ENCODE measurements at places on chromosomes 1 and 21.
A peak's percentile ranks its signal among the peaks of the same experiment; 100 is the strongest.

DNA sequence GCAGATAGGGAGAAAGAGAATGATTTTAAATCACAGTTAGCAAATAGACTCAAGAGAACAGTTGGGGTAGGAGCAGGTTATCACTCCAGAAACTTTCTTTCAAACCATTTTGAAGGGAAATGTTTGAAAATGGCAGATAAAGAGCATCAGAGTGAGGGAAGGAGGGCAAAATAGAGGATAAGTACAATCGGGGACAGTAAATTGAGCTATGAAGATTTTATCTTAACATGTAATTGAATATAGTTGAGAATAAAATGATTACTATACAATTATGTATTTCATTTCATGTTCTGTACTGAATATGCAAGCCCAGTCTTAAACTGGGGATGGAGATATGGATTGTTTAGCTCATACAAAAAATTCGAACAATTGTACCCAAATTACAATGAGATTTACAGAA lies 54.0 kb downstream of the MAP10 start:
- no peak for DNase-seq

- peak; percentile 72 for DNase-seq
Observed at GRCh38 chr1:10530281-10530740, 55.6 kb downstream of the PEX14 start.

GRCh38 chr1:185965870-185966269 lies 231.7 kb downstream of the HMCN1 start:
- DNase-seq = no peak

DNA sequence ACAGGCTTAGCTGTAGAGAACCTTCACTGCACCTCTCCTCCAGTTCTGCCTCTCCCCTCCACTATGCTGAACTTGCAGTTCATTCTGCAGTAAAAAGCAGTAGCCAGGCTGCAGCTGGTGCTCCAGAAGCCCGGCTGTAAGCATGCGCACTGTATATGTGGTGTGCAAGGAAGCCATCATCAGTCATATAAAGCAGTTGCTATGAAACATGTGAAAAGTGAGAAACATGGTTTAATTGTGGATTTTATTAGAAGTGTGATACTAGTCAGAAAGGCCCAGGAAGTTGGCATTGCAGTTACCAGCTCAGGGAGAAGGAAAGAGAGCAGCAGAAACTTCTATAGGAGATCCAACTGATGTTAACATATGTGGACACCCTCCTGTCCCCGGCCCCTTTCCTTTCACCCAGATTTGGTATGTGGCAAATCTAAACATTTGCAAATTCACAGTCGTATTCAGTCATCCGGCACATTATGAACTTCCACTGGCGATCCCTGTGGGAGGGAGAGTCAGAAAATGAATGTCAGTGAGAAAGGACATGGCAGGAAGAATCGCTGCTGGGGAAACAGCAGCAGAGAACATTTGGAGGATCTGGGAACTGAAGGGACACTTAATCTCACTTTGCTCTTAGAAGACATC lies 32.8 kb downstream of the DPT start:
- DNase-seq = no peak

GRCh38 chr1:154935749-154936554 lies 567 bp downstream of the PMVK start:
- no peak for DNase-seq

GRCh38 chr1:224087286-224087794 lies 26.6 kb upstream of the FBXO28 start:
- DNase-seq = no peak

- no peak for DNase-seq
Observed at GRCh38 chr21:28719723-28720122, 273.0 kb downstream of the LTN1 start.

GRCh38 chr21:41837756-41838297 lies 41.3 kb downstream of the PRDM15 start:
- DNase-seq = no peak

GRCh38 chr21:42049578-42050430 lies 21.3 kb upstream of the UMODL1 start:
- no peak for DNase-seq

DNA sequence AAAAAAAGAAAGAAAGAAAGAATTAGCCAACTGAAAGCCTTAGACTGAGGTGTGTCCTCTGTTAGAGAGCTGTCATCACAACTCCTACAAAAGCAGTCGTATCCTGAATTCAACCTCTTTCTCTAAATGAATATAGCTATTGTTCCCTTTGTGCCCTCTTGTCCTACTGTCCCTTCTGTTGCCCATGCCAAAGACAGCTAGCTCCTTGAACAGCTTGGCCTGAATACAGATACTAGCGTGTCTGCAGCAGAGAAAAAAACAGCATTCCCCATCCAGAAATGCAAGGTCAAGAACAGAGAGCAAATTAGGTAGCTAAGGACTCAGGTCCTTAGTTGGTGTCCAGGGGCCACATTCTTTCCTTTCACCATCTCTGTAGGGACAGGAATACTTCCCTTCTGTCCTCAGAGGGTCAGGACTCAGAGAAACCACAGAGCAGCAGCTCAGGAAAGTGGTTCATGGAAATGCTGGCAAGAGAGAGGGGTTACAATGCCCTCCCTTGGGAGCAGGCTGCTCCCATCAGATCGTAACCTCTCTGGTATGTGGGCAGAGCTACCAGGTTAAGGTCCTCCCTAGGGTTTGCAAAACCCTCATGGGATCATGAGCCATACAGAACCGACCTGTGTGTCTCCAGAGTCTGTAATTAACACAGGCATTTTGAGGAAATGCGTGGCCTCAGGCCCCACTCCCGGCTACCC lies 1.8 kb upstream of the ZBTB48 start:
- no peak for DNase-seq

DNA sequence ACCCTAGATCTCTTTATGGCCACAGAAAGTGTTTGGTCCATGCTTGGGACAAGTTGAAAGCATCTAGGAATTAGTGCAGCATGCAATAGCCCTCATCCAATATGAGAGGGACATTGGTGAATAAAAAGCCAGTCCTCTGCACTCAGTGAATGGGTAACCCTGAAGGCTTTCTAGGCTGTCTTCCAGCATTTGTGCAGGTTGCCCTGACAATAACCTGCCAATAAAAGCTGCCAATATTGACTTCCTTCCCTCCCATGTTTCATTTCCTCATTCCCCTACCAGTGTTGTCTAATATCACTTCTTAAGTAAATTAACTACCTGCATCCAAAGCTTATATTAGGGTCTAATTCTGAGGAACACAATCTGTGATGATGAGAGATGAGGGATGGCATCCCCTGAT lies 563.6 kb upstream of the NEGR1 start:
- DNase-seq = no peak

DNA sequence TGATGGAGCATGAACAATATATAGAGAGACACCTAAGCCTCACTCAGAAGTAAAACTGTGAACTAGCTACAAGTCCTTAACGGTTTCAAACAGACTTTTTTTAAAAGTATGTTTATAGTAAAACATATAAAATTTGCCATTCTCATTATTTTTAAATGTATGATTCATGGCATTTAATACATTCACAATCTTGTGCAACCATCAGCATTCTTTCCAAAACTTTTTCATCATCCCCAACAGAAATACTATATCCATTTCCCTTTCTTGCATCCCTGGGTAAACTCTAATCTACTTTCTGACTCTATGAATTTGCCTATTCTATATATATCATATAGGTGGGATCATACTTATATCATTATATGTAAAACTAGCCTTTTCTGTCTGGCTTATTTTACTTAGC lies 25.5 kb downstream of the EVI5 start:
- no peak for DNase-seq

GRCh38 chr1:39926343-39926793 lies 24.7 kb upstream of the MYCL start:
- no peak for DNase-seq

DNA sequence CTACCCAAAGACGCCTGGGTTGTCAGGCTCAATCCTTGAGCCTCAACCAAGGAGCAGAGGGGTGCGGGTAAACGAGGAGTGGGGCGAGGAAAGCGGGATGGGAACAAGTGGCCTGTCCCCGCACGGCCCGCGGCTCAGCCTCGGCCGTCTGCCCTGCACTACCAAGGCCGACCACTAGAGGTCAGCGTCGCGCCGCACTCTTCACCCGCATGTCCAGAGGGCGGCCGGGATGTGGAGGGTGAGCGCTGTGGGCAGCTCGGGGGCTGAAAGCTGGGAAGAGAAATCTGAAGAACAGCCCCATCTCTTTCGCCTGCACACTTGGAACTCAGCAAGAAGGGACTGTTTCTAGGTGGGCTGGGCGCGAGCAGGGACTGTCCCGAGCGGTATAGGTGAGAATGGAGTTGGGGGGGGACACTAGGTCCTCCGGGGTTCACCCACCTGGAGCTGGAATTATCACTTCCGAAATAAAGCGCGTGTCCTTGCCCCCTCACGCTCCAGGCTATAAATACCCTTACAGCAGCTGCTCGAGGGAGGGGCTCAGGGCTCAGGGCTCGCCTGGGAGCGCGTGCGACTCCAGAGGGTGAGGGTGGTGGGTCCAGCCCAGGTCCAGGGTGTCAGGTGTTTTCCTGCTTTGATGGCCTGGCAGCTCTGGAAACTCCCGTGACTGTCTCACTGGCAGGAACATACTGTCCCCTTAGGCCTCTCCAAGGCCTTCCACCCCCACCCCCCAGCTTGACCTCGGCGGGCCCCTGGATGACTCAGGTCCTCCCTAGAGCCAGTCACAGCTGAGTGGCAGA lies 9.8 kb downstream of the SLC30A2 start:
- DNase-seq = peak; percentile 92

- DNase-seq = no peak
Observed at GRCh38 chr21:18275781-18276180, 31.1 kb downstream of the CHODL start.

DNA sequence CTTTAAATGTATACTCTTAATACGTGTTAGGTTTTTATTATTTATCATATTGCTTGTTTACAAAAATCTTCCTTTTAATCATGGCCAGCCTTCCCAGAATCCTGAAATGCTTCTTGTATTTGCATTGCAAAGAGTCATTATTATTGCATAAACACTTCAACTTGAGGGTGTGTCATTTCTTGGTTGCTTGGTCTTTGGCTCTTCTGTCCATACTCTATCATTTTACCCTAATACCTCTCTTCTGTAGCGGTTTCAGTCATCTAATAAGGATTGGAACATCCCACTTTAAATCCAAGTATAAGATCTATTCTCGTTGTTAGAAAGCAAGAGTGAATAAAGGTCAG lies 200.6 kb upstream of the CACYBP start:
- no peak for DNase-seq

- no peak for DNase-seq
Observed at GRCh38 chr1:156259805-156260204, 11.9 kb upstream of the PAQR6 start.

- no peak for DNase-seq
Observed at GRCh38 chr1:231020816-231021215, 19.2 kb downstream of the FAM89A start.

GRCh38 chr21:37561941-37562919 lies 195.7 kb downstream of the DYRK1A start:
- no peak for DNase-seq

GRCh38 chr1:8653878-8654277 lies 163.6 kb downstream of the RERE start:
- no peak for DNase-seq

DNA sequence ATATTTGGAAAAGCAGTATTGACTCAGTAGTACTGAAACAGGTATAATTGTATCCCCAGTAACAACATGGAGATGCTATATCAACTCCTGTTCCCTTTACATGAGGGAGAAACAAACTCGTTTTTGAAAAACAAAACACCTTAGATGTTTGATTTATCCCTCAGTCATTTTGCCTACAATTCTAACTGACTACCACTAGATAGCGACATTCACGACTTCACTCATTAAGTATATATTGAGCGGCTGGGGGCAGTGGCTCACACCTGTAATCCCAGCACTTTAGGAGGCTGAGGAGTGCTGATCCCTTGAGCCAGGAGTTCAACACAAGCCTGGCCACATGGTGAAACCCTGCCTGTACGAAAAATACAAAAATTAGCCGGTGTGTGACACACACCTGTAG lies 83.3 kb downstream of the CYYR1 start:
- no peak for DNase-seq

DNA sequence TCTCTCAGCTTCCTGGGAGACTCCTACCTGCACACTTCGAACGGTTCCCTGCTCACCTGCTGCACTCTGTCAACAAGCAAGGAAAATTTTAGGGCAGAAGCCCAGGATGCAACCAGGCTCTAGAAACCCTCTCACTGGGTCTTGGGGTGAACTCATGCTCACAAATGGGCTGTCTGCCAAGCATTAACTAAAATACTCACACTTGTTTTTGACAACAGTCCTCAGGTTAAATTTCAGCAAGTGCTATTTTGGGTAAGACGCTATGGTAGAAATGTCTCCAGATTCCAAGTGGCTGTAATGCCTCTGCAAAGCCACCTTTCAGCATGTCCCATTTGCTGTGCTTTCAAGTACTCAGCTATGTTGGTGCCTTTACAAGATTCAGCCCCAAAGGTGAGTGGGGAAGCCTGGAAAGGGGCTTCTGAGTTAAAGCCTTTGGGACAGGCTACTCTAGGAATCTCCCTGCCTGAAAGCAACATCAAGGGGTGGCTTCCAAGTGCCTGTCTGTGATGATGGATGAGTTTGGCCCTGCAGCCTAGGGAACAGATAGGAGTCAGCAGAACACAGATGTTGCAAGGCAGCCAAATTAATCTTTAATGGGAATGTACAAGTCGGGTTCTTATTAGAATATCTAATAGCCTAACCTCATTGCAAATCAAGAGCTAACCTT lies 211.9 kb upstream of the SPAG17 start:
- no peak for DNase-seq

GRCh38 chr1:180571832-180572636 lies 13.3 kb downstream of the OVAAL start:
- DNase-seq = no peak

- no peak for DNase-seq
Observed at GRCh38 chr1:156488566-156489165, 11.9 kb downstream of the MEF2D start.

DNA sequence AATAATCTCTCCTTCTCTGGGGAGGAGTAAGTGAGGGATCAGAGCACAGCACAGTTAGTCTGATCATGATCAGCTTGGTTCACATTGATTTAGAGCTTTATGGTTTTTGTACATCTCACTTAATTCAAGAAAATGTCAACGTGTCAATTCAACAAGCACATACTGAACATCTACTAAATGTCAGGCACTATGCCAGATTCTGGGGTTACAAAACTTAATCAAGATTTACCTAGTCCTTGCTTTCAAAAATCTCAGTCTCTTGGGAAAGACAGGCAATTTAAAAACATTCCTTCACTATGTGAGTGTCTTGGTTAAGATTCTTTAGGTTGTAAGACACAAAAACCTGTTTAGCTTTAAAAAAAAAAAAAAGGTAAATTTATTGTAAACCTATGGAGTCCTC lies 181.4 kb downstream of the AK5 start:
- DNase-seq = no peak

- DNase-seq = no peak
Observed at GRCh38 chr1:184506481-184506880, 119.7 kb downstream of the C1orf21 start.

- DNase-seq = no peak
Observed at GRCh38 chr1:42033629-42034028, 114.9 kb upstream of the HIVEP3 start.

Measured in left forelimb (tissue), 1 donor.